ENCODE measurements at places on chromosomes 4 and X.

GRCh38 chrX:112577146-112577545, 102.6 kb downstream of the LHFPL1 start:
- DNase-seq = no peak

GRCh38 chr4:140739971-140740370, 16.2 kb downstream of the TBC1D9 start:
- no peak for DNase-seq

GRCh38 chrX:10240918-10241317, 84.1 kb downstream of the CLCN4 start:
- DNase-seq = no peak

DNA sequence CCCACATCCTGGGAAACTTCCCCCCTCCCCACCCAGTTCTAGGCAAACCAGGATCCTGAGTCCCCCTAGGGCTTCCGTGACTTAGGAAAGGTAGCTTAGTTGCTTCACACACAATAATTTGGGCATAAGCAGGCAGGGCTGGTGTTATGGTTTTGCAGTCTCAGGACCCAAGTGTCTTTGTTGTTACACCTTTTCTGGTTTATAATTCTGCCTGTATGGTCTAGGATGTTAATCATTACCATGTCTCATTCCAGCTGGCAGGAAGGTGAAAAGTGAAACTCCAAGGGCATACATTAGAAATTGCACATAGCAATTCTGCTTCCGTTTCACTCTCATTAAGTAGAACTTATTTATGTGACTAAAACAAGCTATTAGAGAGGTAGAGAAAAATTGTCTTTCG, 16.8 kb downstream of the UGT8 start:
- DNase-seq = no peak

- DNase-seq = peak; percentile 44
Measured at GRCh38 chrX:39814391-39814790, 283.4 kb downstream of the BCOR start.

- no peak for DNase-seq
Measured at GRCh38 chr4:124144238-124144654, 568.3 kb downstream of the ANKRD50 start.

Data from activated T-cell treated with anti-CD3 and anti-CD28 coated beads, Interleukin-2, amount 50 U/mL, for 1 hour (primary cell).